ENCODE measurements at places on chromosomes 2 and 18.

DNA sequence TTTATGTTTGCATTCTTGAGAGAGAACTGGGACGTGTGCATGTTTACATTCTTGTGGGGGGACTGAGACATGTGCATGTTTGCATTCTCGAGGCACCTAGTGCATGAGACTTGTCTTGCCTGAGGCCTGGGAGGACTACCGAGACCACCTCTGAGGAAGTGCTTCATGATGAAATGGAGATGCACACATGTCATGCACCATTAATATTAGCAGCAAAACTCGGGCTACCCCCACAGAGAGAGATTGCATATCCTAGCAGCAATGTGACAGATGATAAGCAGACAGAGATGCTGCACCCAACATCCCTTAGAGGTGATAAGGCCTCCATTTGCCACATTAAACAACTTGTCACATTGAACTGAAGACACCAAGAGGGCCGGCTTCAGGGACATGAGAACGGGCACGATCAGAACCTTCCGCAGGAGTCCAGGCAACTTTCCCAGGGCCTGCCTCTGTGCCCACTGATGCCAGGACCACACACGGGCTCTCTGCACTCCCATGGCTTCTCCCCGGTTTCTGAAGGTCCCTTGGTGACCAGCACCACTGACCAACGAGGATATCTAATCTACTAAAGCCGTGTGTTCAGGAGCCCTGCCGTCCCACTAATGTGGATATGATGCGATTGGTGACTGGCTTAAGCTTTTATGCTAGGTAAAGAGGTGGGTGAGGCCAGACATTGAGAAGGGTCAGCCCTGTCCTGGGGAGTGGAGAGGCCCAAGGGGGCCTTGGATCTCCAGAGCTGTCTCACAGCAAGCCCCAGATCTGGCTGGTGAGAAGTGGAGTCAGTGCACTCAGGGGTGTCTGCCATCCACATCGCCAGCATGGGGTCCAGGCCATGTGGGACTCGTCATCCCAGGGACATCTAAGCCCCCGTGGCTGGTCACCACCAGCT, 208.3 kb downstream of the NDUFA10 start:
- DNase-seq, result no peak

GRCh38 chr18:9104244-9104901, 1.9 kb downstream of the NDUFV2 start:
- no peak for DNase-seq

- DNase-seq, result no peak
These were observed 54.5 kb downstream of the LYPD1 start for GRCh38 chr2:132615329-132616085.

DNA sequence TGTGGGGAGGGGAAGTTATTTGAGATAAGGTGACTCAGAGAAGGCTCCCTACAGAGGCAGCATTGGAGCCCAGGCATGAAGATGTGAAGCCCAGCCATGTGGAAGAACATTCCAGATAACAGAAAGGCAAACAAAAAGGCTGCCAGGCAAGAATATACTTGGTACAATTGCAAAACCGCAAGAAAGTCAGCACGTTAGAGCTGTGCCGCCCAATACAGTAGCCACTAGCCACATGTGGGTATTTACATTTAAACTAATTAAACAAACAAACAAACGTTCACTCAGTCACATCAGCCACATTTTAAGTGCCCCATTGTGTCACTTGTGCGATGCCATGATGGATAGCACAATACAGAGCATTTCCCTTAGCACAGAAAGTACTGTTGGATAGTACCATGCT, 179.6 kb downstream of the SATB2 start:
- DNase-seq, result peak; percentile 4

GRCh38 chr2:28750316-28751251, 1.0 kb upstream of the PPP1CB start:
- peak; percentile 31 for DNase-seq

GRCh38 chr18:58288921-58289797, 245.1 kb downstream of the NEDD4L start:
- DNase-seq, result peak; percentile 71

- peak; percentile 88 for DNase-seq
These were observed at the start of gene SCG2 for GRCh38 chr2:223601932-223602666. Gene SCG2, minus strand, starts transcription at chr2:223602361. Its CDS starts 3,079 bp downstream, at chr2:223599282.

- no peak for DNase-seq
These were observed 33.8 kb downstream of the PID1 start for GRCh38 chr2:229237270-229237669.

DNA sequence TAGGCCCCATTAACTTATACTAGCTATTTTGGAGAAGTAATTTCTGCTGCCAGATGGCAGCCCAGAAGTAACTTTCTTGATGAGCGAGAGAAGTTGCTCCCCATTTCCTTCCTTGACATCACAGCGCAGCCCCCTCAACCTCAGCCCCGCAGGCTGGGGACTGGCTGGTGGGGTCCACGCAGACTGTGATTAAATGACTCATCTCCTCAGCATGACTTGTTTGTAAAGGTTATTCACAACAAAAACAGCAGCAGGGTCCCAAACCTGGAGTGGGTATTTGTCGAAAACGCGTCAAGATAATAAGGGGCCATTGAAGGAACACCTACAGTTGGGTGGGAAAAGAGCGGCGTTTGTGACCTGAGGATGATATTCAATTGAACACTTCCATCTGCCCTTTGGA, 120.6 kb downstream of the TXNL1 start:
- no peak for DNase-seq

DNA sequence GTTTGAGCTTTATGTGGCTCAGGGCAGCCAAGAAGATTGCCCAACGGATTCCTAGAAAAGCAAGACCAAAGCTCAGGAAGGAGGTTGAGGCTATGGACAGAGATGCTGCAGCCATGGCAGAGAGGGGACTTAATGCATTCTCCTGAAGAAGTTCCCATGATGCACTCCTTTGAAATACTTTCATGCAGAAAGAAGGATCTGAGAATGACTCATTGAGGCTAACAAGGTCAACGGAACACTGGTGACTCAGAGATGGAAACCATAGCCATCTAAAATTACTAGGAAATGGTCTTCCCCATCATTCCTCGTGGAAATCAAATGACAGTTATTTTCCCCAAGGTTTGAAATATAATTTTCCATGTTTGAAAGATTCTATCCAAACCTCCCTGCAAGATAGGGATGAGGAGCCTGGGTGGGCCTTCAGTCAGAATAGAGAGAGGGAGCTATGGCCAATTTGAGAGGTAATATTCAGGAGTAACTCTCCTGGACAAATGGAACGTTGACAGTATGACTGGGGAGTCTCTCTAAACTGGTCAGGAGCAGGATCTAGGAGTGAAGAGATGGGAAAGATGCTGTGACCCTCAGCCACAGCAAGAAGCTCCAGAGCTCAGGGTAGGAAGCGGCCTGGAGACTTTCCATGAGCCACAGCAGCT, 63.0 kb downstream of the REEP1 start:
- DNase-seq, result peak; percentile 79

GRCh38 chr18:45386041-45386655, 229.1 kb upstream of the SLC14A2 start:
- peak; percentile 10 for DNase-seq

DNA sequence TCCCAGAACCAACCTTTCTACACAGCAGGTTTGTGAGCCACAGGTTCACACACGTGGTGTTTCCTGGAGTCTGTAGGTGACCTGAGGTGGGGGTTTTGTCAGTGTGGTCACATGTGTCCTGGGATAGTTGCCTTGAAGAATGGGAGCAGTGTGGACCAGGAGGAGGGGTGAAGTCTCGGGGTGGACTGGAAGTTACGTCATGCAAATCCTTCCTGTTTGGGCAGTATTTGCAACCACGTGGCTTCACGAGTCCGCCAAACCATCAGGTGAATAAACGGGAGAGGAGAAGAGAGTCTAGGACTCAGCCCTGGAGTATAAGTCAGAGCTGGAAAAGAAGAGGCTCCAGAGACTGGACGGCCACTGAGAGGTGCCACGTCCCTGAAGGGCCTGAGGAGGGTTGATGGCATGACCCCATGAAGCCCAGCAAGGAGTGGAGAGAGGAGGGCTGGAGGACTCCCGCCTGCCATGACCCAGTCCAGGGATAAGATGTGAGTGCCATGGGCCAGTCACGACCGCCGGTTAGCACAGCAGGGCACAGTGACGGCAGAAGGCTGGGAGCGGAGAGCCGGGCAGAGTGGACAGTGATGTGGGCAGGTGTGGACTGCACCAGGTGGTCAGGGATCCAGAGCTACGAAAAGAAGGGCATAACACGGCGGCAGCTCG, 16.5 kb downstream of the LPIN1 start:
- no peak for DNase-seq
